ENCODE measurements at places on chromosomes 3 and 15. TPM values are rescaled to one million over a fixed set of nuclear protein-coding genes. Genes with fewer than 3 reads are reported as not detected.

- no peak for DNase-seq
These were observed 341.6 kb downstream of the ZNF385D start for GRCh38 chr3:21409401-21409800.

ITIH1 gene
- total RNA-seq, result not detected

GRCh38 chr15:29451201-29451781 lies 181.7 kb upstream of the NSMCE3 start:
- DNase-seq, result no peak

VEPH1 gene
- total RNA-seq, result 0.82 TPM

DNA sequence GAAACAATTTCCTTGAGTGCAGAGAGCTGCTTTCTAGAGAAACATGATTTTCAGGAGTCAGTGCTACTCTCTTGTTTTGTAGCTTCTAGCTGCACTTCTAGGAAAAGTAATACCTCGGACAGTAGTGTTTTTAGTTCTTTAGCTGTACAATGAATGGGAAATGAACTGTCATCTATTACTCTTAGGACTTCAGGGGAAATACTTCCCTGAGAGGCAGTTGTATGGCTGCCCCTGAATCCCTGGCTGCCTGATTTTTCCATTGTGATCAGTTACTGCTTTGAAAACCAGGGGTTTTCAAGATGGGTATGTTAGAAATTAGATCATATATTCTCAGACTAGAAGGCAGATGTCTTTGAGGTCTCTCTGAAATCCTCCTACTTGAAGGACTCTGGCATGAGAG lies 200.3 kb upstream of the SEMA6D start:
- no peak for DNase-seq

GRCh38 chr3:42709621-42710020 lies 7.0 kb upstream of the HHATL start:
- no peak for DNase-seq

DNA sequence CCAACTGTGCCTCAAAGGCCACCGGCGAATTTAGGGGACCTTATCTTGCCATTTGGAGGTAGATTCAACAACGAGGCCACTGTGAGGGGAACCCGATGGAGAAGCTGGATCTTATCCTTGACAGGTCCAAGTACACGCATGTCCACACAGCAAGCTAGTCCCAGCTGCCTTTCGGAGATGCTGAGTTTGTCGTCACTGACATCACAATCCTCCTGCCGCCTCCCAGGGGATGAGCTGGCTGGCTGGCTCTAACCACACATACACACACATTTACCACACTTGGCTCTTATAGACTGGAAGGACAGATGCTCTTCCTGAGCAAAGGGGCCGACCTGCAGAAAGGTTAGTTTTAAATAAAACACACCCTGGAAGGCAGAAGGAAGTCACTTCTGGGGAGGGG lies 176.3 kb downstream of the STT3B start:
- no peak for DNase-seq

- DNase-seq, result no peak
These were observed 6.3 kb upstream of the RTP4 start for GRCh38 chr3:187361835-187362234.

GOLGA8G gene
- not detected for total RNA-seq

DNA sequence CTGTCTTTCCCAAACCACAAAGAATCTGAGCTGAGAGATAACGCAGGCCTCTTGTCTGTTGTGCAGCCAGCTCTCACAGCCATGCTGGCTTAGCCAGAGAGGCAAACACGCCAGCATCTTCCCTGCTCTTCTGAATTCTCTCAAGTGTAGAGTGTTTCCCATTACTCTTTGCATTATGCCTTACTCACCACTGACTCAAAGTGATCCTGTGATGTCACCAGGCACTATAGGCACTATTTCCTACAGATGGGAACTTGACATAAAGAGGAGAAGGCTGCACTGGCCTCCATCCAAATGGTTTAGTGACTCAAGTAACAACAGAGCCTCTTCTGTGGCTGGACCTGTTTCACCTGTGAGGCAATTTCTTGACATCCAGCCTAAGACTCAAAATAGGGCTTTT lies 44.4 kb downstream of the PDZRN3 start:
- DNase-seq, result peak; percentile 88

- DNase-seq, result no peak
These were observed 320.3 kb downstream of the GAP43 start for GRCh38 chr3:115943579-115943978.

DAZL gene
- total RNA-seq, result not detected

DNA sequence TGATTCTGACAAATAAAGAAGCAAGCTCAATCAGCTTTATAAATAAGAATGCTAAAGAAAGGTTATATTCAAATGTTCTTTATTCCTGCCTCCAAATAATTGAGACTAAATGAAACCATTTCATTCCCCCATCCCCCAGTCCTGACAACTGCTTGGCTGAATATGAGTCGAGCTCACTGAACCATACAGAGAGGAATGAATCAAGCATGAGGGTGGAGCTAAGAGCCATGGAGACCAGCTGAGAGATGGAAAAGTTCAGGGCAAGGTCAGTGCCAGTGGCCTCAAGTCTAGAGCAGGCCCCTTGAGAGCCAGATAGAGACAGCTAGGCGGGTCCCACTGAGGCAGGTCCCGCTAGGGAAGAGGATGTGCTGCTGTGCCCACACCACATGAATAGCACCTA lies 188.7 kb upstream of the EIF1B start:
- no peak for DNase-seq

- no peak for DNase-seq
These were observed 5.0 kb downstream of the CHCHD4 start for GRCh38 chr3:14119651-14120050.

IQGAP1 gene
- total RNA-seq, result 290 TPM

Data from foreskin keratinocyte (primary cell).